ENCODE measurements at places on chromosomes 11 and 22. TPM values are rescaled to one million over a fixed set of nuclear protein-coding genes. Genes with fewer than 3 reads are reported as not detected.
A peak's percentile ranks its signal among the peaks of the same experiment; 100 is the strongest.

- no peak for DNase-seq
Measured at GRCh38 chr11:2262301-2263070, 7.9 kb downstream of the ASCL2 start.

- DNase-seq: no peak
Measured at GRCh38 chr22:28398981-28399380, 280.7 kb downstream of the TTC28 start.

The C11orf52 gene
- total RNA-seq: 34.4 TPM

GRCh38 chr11:87258171-87258833 lies 220.6 kb downstream of the TMEM135 start:
- no peak for DNase-seq

The CHRNA10 gene
- 1.8 TPM for total RNA-seq

DNA sequence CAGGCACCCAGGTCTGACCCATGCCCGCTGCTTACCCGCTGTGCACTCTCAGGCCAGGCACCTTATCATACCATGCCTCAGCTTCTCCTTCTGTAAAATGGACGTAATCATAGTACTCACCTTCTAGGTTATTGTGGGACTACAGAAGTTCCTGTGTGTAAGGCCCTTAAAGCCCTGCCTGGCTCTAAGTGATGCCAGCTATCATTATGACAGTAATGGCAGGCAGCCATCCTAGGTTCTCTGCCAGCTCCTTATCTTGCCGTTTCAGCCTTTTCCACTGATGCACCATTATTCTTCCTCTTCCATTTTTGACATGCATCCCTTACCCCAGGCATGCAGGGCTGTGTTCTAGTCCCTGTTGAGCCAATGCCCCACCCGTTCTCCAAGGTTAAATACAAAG lies 57.9 kb downstream of the DBX1 start:
- DNase-seq: no peak

DNA sequence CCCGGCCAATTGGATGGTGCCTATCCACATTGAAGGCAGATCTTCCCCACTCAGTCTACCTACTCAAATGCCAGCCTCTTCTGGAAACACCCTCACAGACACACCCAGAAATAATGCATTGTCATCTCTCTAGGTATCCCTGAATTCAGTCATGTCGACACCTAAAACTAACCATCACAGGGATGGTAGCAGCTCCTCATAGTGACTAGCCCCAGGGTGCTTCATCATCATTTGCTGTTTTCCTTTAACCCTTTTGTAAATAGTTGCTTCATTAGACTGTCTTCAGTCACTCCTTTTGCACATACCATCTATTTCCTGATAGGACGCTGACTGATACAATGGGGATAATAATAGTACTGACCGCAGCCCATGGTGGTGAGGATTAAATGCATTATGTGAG lies 18.8 kb upstream of the AMOTL1 start:
- DNase-seq: no peak

The ABTB2 gene
- 9.8 TPM for total RNA-seq

DNA sequence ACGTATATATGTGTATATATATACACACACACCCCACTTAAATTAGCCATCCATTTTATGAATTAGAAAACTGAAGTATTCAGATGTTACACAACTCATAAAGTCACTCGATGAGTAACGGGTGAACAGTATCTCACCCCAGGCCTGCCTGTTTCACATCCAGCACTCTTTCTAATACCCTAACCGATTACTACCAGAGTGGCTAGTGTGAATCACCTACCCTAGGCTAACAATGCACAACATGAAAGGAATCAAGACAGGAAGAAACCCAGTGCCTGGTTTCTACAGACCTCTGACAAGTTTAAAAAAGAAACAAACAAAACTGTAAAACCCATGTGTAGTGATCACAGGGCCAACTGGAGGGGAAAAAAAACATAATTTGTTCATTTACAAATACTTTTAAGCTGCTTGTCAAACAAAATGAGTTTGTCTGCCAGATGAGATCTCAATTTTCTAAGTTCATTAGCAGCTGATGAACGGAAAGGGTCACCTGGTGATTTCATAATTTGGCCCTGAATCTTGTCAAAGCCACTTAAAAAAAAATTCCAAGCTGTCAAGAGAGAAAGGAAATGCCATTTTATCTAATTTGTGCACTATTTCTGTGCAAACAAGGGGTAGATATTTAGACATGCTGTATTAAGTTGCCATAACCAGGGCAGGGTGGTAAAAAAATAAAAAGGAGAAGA lies 134.8 kb downstream of the LARGE1 start:
- DNase-seq: no peak

DNA sequence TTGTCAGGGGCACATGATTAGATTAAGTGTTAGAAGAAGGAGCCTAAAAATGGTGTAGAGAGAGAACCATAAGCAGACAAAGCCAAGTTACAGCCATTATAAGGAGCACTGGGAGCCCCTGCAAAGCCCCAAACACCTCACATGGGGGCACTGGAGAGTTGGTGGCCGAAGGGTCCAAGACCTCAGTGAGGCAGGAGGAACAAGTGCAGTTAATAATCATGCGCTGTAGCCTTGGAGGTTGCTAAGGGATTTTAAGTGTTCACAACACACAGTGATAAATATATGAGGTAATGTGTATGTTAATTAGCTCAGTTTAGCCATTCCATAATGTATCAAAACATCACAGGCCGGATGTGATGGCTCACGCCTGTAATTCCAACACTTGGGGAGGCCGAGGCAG lies 54.4 kb upstream of the JAM3 start:
- DNase-seq: no peak

GRCh38 chr11:134398079-134398444 lies 14.0 kb downstream of the B3GAT1 start:
- no peak for DNase-seq

GRCh38 chr22:47990481-47990880 lies 1228.0 kb downstream of the TBC1D22A start:
- DNase-seq: no peak

GRCh38 chr11:68471360-68472340 lies 11.1 kb downstream of the PPP6R3 start:
- no peak for DNase-seq

DNA sequence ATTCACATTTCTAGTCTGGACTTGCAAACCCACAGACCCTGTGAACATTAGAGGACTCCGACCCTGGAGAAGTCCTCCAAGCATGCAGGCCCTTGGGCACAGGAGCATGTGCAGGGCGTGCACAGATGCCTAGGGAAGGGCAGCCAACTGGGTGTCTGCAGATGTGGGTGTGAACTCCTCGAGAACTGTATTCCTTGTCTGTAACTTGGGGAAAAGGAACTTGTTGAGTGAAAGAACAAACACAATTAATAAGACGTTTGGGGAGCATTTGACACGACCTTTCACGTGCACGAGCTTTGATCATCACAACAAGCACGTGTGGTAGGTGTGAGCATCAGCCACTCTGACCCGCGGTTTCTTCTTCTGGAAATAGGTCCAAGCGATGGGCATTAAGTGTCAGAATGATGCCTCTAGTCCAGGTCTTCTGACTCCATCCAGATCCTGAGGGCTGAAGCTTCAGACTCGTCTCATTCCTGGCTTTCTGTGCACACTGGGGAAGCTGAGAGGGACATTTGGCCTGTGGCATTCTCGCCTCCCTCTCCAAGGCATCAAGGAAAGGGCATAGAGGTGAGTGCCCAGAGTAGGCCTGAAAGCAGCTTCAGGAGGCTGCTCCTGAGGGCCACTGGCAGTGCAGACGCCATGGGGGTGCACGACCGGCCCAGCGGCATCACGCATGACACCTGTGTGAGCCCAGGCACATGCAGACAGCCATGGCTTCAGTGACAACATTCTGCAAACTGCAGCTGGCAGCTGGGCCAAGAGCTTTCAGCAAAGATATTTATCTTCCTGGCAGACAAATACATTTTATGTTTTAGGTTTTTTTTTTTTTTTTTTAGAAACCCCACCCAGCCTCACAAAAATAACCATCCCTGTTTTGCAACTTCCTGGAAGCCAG lies 32.5 kb downstream of the ALX4 start:
- DNase-seq: no peak

GRCh38 chr11:11171854-11172253 lies 181.2 kb downstream of the CSNK2A3 start:
- no peak for DNase-seq

The INPP5J gene
- 8.7 TPM for total RNA-seq

DNA sequence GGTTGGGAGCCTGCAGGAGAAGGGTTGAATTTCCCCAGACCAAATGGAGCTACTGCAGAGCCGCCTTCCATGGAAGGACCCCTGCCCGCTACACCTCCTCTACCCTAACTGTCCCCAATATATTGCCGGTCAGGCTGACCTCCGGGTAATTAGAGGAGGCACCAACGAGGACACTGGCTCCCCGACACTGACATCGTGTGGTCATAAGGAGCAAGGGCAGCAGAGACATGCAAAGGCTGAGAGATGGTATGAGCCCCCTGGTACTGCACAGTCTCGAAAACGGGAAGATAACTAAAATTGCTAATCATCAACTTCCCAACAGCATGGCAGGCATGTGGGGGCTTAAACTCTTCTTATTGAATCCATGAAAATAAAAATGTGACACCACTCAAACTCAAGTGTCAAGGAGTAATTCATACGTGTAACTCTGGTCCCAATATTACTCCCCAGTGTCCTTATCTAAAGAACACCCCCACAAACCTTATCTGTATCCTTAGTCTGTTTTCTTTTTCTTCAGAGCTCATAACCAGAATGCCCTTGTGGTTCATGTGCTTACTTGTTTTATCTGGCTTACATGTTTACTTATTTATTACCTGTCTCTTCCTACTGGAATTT lies 4.4 kb downstream of the CAVIN3 start:
- DNase-seq: peak; percentile 29

All from mucosa of gallbladder (tissue), 1 donor.